ENCODE measurements at places on chromosomes 1 and 21.

DNA sequence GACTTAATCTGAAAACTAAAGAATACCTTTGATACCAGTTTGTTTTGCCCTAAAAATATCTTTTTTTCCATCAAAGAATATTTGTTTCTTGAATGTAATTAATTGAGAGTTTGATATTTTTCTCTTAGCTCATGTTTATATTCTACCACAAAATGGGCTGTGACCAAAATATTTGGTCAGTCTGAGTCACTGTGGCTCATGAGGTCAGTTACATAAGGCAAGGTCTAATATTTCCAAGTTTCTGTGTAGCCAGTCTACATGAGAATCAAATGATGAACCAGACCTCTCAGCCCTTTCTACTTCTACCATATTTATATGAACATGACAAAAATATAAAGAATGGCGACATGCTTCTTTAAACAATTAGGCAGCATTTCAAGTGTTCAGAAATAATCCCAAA, 83.0 kb upstream of the IVNS1ABP start:
- DNase-seq = no peak

DNA sequence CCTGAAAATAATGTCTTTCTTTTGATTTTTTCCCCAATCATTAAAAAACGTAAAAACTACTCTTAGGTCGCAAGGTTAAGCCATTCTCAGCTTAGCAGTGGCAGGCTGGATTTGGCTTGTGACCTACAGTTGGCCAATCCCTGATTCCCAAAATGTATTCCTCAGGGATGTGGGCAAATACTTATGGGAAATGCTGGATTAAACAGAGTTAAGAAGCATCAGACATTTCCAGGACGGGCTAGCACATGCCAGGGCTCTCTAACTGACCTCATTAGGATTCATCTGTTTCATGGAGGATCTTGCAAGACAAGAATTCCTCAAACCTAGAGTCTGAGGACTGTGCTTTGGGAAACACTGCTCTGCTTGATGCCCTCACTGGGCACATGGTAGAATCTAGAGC, 982 bp upstream of the IL24 start:
- DNase-seq = no peak

- DNase-seq = no peak
These were observed 20.6 kb upstream of the DDAH1 start for GRCh38 chr1:85485516-85485915.

DNA sequence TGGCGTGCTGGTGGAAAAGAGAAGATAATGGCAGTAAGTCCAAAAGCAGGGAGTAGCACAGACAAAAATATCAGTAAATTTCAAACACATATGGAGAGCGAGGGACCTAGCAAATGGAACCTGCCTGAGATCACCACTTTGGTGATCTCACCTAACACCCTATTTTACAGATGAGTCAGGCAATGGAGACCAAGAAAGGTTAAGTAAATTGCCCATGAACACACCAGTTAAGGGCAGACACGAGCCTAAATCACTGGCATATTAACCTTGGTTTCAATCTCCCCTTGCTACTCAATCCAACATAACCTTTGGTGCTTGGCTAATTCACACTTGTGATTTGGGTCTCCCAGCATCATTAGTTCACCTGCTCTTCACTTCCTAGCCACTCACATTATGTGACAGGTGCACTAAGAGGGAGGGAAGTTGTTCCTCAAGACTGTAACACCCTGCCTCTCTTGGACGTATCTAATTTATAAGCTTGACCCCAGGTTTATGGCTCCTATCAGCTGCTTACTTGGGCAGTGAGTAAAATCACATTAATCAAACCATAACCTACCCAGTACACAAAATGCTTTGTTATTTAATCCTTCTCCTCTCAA, 11.5 kb downstream of the ZNF697 start:
- DNase-seq = no peak

DNA sequence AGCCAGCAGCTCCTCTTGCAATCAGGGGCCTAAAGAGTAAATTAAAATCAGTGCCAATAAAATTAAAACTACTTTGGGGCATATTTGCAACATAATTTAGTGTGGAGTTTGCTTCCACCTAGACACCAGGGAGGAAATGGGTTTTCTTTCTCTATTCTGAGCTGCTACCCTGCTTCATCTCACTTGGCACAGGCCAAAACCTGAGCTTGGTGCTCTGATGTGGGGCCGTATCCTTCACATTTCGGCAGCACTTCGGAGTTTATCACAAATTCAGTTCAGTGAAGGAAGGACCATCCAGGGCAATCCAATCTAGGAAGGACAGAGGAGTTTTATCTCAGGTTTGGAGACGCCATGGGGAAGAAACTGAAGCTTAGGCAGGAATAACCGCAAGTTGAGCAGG, 123.6 kb upstream of the SPATA6 start:
- DNase-seq = no peak

GRCh38 chr1:106233511-106233910, 823.0 kb upstream of the PRMT6 start:
- no peak for DNase-seq

DNA sequence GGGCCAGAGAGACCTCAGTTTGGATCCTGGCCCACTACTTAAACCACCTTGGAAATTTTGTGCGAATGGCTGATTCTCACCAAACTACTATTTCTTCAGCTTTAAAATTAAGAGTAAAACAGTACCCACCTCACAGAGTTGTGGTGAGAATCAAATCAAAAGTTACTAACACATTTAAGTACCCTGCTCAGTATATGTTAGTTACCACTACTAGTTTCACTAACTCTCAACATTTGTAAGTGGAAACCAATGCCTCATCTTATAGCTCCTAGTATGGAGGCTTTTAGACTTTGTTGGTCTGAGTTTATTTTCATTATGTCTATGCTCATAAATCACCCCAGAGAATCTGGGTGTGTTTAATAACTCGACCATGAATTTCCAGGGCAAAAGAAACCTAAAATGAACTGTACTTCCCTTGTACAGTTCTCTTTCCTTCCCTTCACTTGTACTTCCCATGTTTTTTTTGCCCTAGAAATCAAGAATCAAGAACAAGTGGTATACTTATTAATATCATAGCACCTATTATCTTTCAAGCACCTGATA, 11.6 kb upstream of the SERBP1 start:
- DNase-seq = no peak

DNA sequence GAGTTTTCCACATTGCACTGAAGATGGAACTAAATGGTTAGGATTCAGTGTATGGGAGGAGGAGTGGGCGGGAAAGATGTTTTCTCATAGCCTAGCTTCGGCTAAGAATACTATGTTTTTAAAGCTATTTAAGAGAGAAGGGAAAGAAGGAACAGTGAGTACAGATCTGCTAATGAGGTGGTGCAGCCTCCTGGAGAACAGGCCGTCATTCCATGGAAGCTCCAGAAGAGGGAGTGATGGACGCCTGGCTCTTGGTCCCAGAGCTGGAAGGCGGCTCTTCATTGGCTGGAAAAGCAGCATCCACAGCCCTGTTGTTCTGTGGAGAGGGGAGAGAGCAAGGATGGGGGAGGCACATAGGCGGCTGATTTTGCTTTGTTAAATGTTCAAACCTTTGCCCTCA, 6.9 kb downstream of the CAMK1G start:
- DNase-seq = no peak

DNA sequence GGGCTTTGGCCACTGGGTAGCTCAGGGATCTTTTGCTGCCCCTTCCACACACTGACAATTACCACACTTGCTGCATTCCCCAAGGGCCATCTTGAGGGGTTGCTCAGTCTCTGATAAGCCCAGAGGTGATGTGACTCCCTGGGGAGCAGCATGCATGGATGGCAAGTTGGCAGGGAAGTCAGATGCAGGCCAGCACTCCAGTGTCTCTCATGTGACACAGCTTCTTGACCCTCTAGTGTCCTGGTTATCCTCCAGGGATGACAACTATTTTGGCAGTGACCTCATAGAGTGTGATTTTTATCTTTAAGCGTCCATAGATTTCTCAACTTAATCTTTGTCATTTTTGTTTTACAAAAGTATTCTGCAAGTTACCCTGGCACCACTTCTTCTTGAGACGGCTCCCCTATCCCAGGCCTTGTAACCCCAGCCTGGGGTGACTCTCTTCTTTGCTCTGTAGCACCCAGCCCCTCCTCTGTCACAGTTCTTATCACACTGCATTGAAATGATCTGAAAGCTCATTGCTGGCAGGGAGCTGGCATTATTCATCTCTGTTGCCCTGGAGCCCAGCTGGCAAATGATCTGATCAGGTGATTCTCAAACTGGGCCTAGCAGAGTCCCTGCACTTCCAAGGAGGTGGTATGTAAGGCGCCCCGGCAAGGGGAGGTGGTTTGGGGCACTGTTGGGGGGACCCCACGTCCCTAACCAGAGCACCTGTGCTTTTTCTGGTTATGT, 72.6 kb downstream of the TENT5C start:
- DNase-seq = no peak

DNA sequence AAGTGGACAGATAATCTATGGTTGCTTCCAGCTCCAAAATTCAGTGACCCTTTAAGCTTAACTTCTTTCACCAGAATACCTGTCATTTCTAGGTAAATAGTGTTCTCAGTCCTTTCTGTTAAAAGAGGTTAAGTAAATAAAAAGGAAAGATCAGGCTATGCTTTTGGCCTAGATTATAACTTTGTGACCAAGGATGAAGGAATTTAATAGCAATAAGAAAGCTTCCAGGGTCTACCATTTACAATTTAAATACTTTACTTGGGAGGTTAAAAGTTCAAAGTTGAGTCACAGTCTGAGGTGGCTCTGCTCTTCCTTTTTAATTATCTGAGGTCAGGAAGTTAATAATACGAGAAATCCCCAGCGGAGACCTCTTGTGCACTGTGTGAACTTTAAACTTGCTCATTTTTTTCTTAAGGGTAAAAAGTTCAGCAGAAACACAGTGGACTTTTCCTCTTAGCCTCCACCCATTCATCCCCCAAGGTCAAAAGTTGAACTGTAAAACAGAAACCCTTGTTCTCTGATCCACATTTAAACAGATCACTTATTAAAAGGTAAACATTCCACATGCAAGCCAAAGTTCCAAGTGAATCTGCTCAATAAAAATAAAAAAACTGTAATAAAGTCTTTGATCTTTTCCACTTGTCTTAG, 187.1 kb downstream of the NRIP1 start:
- no peak for DNase-seq

DNA sequence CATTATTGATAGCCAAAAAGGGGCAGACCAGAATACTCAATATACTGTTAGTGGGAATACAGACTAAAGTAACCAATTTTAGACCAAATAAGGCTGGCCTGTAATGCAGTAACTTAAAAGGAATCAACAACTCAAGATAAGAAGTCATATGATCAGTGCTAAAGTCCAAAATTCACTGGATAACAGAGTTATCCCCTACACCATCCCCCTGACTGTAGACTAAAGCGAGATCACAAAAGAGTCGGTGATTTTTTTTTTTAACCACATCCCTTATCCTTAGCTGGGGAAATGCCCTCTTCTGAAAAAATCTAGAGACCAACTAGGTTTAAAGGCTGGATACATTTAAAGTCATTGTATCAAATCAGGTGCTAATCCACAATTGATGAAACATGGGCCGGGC, 7.7 kb downstream of the UBR4 start:
- DNase-seq = no peak

GRCh38 chr1:53377438-53377841, 49.6 kb upstream of the LRP8 start:
- no peak for DNase-seq

GRCh38 chr1:5551274-5551975, 440.8 kb downstream of the NPHP4 start:
- no peak for DNase-seq

- no peak for DNase-seq
These were observed 41.3 kb downstream of the NFYC start for GRCh38 chr1:40732756-40733301.

DNA sequence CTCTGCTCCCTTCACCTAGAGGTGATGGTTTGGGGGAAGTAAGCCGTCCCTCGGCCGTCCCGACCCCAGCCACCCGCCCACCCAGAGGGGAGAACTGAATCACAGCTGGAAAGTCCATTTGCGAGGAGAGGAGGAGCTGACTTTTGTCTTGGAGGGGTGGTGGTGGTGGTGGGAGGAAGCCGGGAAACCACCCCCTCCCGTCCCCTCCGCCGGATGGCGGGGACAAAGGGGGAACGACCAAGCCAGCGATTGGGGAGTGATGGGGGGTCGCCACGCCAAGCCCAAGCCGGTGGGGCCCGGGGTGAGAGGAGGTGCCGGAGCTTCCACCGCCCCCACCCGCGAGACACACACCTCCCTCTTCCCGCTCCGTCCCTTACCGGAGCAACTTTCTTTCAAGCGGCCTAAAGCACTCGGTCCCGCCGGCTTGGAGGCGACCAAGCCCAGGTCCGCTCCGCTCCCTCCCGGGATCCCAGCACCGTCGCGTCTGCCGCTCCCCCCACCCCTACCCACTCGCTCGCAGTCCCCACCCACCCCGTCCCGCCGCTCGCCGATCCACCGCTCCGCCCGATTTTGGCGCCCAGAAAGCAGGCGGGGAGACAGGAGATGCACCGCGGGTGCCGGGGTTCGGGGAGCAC, 540 bp downstream of the ARHGEF2 start:
- DNase-seq = peak; percentile 55

DNA sequence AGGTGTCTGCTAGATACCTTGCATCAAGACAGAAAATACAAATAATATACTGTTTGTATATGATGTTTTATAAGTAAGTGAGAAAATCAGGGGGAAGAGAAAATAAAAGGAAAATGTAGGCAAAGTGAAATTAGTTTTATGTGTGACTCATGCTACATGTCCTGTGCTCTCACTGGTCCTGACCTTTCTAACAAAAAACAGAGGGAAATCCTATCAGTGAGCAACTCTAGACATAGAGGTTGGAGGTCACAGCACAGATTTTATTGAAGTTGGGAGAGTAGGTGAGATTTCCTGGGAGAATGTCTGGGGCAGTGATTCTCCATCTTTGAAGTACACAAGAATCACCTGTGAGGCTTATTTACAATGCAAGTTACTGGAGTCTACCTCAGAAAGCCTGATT, 9.5 kb downstream of the SCCPDH start:
- no peak for DNase-seq

DNA sequence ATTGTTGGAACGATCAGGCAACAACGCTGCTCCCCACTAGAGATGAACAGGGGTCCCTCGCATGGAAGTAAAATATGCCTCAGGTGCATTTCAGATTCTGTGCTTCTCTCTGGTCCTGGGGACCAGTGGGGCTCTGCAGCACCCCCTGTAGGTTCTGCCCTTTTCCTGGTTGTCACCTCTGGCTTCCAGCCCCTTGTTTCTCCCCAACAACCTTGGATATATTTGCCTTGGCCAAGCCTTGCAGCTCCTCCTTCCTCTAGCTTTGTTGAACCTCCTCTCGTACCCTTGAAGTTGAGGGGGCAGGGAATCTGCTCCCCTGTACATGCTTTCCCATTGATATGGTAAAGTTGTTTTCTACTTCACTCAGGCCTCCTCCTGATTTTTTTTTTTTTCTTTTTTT, 5.4 kb upstream of the RGSL1 start:
- DNase-seq = no peak
